Stimulated activated CD8-positive, alpha-beta memory T cell treated with anti-CD3 and anti-CD28 coated beads, Interleukin-7, amount 100 ng/mL, for 4 hours (primary cell): ENCODE measurements at places on chromosomes 7 and 10.

DNA sequence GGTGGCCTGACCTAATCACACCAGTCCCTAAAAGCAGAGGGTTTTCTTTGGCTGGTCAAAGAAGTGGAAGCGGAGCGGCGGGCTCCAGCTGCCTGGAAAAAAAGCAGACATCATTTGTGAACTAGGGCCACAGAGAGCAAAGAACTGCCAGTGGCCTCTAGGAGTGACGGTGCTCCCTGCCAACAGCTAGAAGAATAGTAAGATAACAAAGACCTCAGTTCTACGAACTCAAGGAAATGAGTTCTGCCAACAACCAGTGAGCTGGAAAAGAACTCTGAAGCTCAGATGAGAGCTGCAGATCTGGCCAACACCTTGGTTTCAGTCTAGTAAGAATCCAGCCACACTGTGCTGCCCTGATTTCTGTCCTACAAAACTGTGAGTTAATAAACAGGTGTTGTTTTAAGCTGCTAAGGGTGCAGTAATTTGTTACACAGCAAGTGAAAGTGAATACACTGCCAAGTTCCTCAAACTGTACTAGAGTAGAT lies 178.0 kb downstream of the SRPK2 start:
- no peak for DNase-seq

DNA sequence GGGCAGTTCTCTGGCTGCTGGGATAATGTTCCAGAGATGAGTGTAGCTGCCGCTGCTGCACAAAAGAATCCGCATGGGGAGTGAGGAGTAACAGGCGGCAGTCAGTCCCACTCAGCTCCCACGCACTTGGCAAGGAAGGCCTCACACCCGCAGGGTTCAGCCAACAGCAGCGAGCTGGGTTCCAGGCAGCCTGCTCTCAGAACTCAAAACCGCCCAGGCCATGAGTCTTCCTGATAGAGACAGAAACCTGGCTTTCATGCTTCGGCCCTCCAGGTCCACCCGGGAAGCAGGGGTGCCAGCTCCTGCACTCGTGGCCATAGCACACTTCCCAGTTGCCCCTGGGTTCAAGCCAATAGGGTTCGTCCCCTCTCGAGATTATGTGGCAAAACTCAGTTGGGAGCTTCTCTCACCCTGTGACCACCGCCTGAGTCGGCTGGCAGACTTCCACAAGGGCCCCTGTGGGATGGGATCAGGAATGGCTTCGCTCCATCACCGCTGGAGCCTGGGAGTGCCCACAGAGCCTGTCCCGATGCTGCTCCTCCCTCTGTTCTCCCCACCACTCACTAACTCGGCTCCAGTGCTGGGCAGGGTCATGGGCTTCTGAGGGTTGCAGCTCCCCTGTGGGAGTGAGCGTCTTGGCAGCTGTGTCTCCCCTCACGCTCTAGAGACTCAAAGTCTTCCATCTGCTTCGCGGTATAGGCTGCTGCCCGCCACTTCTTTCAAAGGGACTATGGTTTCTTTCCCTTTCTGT lies 20.6 kb downstream of the CLRN3 start:
- DNase-seq, result no peak

DNA sequence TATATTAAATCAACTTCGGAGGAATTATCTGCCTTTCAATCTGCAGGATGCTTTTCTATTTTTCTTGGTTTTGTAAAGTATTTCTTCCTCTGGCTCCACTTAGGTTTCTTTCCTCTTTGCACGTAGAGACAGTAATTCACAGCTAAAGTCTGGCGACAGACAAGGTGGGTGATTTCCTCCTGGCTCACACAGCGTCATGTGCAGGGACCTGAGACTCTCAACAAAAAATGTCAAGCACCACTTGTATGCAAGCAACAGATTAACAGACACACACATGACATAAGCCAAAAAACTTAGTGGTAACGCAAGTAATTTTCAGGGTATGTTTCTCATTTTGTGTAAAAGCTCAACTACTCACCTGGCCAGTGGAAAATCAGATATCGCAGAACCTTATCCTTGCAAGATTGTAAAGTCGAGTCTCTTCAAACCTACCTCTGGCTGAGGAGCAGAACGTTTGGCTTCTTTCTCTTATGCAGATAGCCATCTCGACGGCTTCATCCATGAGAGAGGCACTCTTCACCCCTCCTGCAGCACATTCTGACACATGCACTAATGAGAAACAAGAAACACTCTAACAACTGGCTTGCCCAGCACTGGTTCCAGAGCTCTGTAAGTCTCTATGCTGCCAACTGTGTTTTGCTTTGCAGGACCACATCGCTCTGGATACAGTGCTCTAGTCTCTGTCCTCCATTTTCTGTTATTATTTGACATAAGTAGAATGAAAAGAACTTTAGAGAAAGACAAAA lies 188.0 kb downstream of the CDCA7L start:
- DNase-seq, result no peak

GRCh38 chr10:110392121-110392520 lies 87.4 kb upstream of the SMNDC1 start:
- DNase-seq, result no peak

GRCh38 chr7:117312593-117313580 lies 10.0 kb downstream of the WNT2 start:
- no peak for DNase-seq

DNA sequence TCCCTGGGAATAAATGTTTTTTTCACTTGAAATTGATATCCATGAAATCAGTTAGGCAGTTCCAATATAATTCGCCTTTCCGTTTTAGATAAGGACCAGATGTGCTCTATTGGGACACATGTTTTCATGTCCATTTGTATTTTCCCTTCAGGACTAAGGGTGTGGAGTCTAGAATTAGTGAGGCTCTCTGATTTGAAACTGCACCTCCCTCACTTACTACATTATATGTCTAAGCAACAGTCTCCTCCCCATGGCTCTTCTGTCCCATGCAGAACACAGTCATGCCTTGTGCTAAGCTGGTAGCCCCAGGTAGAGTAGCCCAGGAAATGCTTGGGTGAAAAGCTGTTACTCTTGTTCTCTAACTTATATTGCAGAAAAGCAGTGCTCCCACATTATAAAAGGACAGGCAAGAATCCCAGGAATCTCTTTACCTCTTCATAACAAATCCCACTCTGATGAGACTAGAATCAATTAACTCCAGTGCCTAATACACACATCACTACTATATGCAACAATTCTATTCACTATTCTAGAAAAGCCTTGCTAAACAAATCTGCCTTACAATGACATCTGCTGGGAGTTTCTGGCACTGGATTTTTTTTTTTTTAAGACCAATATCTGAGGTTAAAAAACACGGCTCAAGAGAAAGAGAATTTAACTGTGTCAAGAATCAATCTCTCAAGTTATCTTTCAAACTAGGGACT lies 293.9 kb downstream of the SNX13 start:
- no peak for DNase-seq

DNA sequence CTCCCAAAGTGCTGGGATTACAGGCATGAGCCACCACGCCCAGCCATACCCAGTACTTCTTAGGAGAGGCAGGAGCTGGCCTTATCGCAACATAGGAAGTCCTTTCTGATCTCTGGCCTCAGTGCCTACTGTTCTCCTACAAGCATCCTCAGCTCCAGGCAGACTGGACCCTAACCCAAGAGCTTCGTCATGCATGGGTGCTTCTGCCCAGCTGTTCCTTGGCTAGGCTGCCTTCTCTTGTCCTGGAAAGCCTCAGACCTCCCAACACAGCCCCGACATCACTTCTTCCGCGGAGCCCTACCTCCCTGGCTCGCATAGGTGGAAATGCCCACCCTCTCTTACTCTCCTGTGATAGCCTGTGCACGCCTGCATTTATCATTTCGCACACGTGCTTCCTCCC lies 15.8 kb downstream of the BCL7B start:
- no peak for DNase-seq
